ENCODE measurements at places on chromosomes 7 and 10.

DNA sequence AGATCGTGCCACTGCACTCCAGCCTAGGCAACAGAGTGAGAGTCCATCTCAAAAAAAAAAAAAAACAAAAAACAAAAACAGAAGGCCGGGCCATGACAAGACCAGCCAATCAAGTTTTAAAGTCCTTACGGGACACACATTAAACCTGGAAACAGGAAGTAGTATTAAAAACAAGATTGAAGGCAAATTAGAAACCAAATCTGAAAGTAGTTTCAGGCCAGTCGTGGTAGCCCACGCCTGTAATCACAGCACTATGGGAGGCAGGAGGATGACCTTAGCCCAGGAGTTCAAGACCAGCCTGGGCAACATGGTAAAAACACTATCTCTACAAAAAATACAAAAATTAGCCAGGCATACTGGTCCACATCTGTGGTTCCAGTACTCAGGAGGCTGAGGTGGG is 18.1 kb downstream of the PSAP start:
- DNase-seq = no peak

GRCh38 chr10:42976351-42977031 is 100.4 kb upstream of the RET start:
- DNase-seq = no peak

DNA sequence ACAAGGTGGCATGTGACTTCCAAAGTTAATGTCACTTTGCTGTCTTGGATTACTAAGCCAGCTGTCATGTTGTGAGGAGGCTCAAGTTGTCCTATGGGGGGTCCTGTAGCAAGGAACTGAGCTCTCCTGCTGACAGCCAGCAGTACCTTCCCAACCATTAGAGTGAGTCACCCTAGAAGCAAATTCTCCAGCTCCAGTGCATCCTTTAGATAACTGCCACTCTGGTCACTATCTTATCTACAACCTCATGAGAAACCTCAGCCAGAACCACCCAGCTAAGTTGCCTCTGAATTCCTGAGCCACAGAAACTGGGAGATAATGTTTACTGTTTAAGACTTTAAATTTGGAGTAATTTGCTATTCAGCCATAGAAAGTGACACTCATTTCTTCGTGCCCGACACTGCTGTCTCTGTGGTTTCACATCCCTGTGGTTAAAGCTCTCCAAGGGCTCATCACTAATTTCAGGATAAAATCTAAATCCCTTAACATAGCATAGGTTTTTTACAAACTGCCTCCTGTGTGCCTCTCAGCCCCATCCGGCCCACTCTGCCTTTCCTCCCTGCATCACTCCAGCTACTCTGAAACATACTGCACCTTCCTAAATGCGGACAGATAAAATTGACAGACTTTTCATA is 83.5 kb downstream of the PRR15 start:
- no peak for DNase-seq

GRCh38 chr10:63866075-63866746 is 345.0 kb downstream of the REEP3 start:
- DNase-seq = peak; percentile 9

- no peak for DNase-seq
Observed at GRCh38 chr10:61935077-61935476, 33.6 kb downstream of the ARID5B start.

- no peak for DNase-seq
Observed at GRCh38 chr7:148083448-148083847, 507.1 kb upstream of the C7orf33 start.

DNA sequence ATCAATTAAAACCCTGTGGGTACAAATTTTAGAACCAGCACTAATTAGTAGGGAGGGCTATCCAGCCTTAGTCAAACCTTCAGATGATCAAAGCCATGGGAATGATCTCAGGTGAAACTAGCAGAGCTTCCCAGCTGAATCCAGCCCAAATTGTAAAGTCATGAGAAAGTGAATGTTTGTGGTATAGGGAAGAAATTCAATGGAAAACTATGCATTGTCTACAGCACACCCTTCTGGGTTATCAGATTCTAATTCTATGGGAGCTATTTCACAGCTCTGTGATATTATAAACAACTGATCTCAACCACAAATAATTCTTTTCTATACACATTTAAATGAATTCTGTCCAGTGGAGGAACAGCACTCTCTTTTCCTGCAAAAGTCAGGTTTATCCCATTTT is 24.6 kb upstream of the BMPER start:
- DNase-seq = no peak

DNA sequence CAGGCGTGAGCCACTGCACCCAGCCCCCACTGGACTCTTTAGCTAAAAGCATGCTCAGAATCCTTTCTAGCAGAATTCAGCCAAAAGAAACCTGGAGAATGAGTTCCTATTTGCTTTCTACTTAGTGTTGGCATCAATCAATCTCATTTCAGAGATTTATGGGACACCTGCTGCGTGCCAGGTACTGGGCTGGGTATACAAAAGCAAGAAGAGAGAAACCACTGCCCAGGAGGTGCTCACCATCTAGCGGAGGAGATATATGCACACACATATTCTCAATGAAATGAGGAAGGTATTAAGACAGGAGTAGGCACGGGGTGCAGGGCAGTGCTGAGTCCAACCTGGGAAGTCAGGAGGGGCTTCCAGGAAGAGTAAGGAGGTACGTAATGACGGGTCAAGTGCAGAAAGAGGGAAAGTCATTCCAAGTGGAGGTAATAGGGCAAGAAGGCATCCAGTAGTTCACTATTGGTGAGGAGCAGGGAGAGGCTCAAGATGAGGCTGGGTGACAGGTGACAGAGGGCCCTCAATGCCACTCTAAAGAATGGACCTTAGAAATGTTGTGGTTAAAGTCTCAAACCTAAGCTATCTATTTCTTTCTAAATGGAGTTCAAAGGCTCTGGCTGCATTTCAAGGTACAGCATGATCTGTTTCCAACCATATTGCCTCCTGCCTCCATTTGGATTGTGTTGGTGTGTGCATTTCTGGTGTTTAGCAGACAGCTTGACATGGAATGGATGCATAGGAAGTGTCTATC is 22.1 kb downstream of the ABLIM1 start:
- DNase-seq = no peak

DNA sequence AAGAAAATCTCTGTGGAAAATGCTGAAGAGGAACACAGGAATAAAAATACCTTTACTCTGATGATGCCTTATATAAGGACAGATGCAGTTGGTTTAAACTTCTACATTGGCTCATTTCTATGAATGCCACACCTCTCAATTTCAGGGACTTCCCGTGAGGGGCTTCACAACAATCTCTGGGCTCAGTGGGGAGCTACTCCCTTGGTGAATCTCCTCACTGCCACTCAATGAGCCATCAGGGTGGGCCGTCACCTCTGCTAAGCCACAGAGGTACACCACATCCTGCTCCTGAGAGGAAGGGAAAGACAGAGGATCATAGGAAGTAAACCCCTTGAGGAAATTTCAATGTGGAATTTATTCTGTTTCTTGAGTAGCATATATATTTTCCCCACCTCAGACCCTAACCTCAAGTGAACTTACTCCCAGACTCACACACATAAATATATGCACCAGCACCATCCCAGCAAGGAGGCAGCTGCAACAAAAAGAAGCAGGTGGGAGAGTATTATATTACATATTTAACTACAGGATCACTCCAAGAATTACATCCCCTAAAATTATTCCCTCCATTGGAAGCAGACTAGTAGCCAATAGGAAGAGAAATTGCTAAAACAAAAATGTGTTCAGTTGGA is 63.3 kb upstream of the PRSS1 start:
- DNase-seq = no peak

DNA sequence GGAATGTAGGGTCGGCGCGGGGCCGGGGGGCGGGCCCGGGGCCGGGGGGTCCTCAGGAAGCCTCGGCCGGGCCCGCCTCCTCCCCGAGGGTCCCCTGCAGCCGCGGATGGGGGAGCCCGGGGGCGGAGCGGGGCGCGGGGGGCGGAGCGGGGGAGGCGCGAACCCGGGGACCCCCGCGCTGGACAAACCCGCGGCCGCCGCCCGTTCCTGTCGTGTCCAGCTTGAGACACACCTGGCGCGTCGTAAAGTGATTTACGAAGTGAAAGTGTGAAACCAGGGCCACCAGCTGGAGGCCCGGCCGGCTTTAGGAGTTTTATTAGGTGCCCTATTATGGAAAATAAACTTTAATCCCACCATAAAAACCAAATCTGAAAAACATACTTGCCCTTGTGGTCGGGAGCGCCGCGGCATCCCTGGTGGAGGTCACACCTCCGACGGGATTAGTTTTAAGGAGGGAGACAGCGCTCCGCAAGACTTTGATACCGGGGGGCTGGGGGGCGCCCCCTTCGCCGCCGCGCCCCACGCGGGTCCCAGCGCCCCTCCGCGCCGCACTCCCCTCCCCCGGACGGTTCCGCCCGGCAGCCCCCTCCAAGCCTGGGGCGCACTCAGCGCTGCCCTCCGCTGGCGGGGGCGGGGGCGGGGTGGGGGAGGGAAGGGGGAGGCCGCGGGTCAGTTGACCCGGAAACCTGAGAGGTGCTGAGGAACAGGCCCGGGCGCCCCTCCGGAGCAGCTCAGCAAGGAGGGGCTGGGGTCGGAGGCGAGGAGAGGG is 10.3 kb downstream of the MNX1 start:
- DNase-seq = no peak

GRCh38 chr10:106224676-106225075 is 939.8 kb downstream of the SORCS1 start:
- peak; percentile 47 for DNase-seq

DNA sequence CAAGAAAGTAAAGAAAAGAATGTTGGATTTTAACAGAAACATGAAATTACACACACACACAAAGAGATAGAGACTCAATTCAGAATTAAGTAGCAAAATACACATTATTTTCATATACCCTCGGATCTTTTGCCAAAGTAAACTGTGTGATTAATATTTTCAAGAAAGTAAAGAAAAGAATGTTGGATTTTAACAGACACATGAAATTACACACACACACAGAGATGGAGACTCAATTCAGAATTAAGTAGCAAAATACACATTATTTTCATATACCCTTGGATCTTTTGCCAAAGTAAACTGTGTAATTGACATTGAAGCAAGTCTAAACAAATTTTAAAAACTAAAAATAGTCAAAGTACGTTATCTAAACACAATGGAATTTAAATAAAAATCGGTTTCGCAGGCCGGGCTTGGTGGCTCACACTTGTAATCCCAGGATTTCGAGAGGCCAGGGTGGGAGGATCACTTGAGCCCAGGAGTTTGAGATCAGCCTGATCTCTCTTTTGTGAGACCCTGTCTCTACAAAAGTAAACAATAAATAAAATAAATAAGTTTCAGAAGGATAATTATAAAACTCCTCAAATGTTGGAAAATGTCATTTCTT is 337.3 kb upstream of the MAGI2 start:
- no peak for DNase-seq

GRCh38 chr10:3099291-3100092 is 32.1 kb downstream of the PFKP start:
- DNase-seq = peak; percentile 38

DNA sequence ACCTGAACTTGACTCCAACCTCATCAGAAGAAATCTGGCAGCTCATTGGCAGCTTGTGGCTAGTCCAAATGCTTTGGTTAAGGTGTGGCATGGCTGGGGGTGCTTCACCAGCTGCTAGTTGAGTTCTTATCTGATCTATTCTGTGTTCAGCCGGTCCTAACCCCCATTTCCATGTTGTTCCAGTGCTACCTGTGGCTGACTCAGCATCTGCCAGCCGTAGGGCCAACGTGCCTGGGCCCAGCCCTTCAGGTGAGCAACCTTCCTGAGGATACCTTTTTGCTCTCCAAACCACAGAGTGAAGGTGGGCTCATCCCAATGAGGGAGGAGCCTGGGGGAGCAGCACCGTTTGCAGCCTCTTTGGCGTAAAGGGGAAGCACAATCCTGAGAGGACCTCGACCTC is 46.8 kb upstream of the C10orf120 start:
- DNase-seq = no peak

GRCh38 chr7:79060498-79060897 is 393.0 kb downstream of the MAGI2 start:
- DNase-seq = no peak

DNA sequence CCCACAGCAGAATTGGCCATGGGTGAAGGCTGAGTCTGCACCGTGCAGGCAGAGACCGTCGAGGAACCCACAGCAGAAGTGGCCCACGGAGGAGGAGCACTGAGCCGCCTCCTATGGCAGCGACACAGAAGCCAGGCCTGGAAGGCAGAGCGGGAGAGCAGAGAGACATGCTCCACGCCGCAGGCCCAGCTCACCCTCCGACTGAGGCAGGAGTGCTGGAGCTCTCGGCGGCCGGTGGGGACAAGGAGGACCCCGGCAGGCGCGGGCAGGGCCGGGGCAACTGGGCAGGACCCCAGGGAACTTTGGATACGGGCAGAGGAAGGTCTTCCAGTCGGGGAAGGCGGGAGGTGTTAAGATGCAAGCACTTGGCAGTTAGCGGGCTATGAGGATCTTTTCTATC is 420.4 kb downstream of the DNAJB6 start:
- no peak for DNase-seq

DNA sequence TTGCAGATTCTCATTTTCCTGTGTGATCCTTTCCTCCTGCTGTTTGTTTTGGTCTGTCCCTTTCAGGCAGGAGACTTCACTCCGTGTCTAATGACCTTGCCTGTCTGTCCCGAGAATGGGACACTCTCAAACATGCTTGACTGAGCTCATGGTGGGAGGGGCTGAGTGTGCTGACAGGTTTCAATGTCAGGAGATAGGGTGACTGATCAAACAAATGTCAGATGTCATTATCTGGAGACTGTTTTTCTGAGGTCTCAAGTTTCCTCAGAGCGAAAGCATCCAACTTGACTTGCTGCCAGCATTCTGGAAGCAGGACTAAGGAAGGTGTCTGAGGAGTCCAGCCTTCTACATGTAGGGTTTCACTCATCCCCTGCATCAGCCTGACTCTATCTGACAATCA is 228.8 kb upstream of the KIAA1217 start:
- DNase-seq = no peak

- no peak for DNase-seq
Observed at GRCh38 chr7:96579119-96579518, 130.5 kb downstream of the SEM1 start.

DNA sequence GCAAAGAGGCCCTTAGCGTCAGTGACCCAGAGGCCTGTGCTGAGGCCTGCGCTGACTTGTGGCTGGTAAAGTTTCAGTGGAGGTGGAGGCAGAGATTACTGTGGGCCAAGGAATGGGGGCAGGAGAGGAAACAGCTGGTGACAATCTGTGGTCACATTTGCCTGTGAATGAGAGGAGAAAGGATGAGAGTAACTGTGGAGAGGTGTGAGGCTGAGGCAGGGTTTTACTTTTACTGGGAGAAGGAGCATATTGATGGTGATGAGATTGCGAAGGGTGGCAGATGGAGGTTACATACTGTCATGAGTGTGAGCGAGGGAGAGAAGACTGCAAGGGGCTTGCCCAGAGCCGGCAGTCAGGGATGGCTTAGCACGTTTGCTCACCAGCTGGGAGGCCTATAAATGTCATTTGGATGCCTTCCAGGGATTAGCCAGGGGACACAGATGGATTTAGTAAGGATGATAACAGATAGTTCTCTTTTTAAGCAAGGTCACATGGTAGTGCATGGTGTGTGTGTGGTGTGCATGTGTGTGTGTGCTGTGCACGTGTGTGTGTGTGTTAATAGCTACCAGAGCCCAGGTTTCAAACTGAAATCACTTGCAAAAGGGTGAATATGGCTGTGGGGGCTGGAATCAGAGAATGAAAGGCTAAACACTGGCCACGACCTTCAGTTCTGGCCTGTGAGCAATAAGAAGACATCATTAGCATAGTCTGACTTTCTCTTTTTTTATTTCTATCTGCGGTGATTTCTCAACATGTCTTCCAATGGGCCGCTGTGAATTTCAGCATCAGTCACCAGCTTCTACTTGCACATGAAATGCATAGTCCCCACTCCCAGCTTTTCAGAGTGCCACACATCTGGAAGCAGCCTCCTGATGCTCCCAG is 291.5 kb upstream of the ZNF32 start:
- no peak for DNase-seq

- DNase-seq = no peak
Observed at GRCh38 chr7:69211336-69211735, 386.9 kb upstream of the AUTS2 start.

Data from AG04449 (cell line).